Stimulated activated memory B cell treated with anti-CD40 and anti-IgM and Interleukin-4, amounts not matched to agents 10 μg/mL and 1 μg/mL and 100 μg/mL, for 72 hours (primary cell): ENCODE measurements at places on chromosomes 6 and 20.

- ATAC-seq = peak; percentile 14
These were observed 563 bp downstream of the MGME1 start for GRCh38 chr20:17969278-17969883.

- no peak for ATAC-seq
These were observed 92.3 kb downstream of the MRPL14 start for GRCh38 chr6:44034931-44035345.

GRCh38 chr20:1163653-1164052, 21.1 kb downstream of the TMEM74B start:
- no peak for ATAC-seq

GRCh38 chr20:46625875-46626373, 25.3 kb downstream of the SLC13A3 start:
- no peak for ATAC-seq

- ATAC-seq = no peak
These were observed 44.0 kb upstream of the DOK5 start for GRCh38 chr20:54431156-54431944.

DNA sequence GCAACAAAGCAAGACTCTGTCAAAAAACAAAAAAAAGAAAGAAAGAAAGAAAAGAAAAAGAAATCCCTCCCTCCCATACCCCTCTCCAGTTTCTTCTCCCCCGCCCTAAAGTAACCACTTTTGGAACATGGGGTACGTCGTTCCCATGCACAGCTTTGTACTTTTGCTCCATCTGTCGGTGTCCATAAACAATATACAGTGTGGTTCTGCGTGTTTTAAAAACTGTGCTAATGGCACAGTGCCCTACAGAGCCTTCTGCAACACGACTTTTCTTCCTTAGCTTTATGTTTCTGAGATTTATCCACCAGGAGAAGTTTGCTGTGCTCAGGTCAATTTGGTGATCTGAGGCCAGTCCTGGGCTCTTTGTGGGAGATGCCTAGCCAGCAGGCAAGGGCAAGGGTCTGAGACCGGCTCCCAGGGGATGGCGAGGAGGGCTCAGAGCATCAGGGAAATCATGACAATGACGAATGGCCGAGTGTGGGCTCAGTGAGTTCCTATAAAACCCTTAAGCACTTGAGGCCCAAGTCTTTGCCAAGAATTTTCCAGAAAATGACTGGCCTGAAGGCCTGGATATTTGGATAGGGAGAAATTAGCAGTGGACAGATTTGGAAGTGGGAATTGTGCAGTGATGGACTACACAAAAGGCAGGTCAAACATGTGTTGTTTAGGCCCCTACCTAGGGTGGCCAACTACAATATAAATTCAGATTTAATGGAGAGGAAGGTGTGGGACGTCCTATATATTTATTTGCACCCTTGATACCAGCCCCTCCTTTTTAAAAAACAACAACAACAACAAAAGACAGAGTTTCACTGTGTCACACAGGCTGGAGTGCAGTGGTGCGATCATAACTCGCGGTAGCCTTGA, 1.9 kb upstream of the BCAS4 start:
- no peak for ATAC-seq

GRCh38 chr6:142694054-142694453, 250.9 kb downstream of the HIVEP2 start:
- ATAC-seq = no peak

- no peak for ATAC-seq
These were observed 57.6 kb downstream of the PLCB4 start for GRCh38 chr20:9126527-9126926.

DNA sequence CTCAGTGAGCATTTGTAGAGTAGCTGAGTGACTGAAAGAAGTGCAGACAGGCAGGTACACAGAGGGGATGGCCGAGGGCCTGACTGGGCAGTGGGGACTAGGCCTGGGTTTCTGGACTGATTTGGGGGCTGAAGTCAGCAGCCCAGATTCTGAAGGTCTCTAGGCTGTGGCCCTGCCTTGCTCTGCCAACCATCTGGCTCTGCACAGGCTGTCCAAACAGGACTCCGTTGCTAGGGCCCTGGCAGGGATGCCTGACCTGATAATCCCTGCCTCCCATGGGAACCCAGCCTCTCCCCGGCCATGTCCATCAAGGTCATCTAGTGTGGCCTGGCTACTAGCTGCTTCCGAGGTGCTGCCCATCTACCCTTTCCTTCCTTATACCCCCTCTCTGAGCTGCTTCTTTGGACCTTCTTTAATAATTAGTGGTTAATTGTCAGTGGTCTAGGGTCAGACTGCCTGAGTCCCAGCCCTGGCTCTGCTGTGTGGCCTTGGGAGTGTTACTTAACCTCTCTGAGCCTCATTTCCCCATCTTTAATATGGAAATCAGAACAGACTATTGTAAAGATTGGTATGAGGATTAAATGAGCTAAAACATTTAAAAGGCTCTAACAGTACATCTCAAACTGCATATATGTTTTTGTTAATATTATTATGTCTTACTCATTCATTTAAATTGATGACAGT, 137.9 kb downstream of the VEGFA start:
- ATAC-seq = no peak

GRCh38 chr20:41038149-41038877, 9.7 kb downstream of the TOP1 start:
- ATAC-seq = no peak

DNA sequence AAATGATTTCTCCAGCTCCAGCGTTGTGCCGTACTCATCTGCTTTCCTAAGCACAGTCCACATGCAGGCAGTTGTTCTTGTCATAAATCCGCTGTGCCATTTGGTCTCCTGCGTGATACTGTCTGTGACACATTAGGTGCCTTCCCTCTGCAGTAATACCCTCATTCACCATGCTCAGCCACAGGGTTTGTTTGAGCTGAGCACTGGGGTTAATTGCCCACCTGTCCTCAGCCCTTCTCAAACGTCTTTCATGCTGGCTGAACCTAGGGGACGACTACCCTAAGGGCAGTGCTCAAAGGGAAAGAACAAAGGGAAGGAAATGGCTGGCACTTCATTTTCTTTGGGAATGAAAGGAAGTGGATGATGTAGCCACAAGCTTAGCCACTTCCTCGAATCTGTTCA, 64.2 kb upstream of the MYLIP start:
- ATAC-seq = no peak

DNA sequence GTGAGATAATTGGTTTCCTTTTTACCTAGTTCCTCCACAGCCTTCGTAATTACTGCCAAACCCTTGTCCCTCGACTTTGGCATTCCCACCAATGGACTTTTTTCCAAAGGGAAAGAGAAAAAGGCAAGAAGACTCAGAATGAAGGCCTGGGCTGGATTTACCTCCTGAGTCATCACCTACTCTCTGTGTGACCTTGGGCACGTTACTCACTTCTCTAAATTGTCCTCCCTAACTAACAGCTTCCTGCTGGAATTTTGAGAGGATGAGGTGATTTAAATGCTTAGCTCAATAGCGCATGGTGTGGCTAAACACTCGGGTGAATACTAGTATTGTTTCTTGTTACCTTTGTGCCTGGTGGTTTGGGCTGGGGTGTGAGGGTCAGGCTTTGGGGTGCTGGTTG, 146.6 kb downstream of the DHX35 start:
- no peak for ATAC-seq

- ATAC-seq = no peak
These were observed 14.7 kb upstream of the TAF4 start for GRCh38 chr20:62080249-62080990.

GRCh38 chr6:70738028-70738427, 70.3 kb downstream of the SMAP1 start:
- no peak for ATAC-seq

- ATAC-seq = no peak
These were observed 14.2 kb upstream of the EPHA7 start for GRCh38 chr6:93433592-93433991.

DNA sequence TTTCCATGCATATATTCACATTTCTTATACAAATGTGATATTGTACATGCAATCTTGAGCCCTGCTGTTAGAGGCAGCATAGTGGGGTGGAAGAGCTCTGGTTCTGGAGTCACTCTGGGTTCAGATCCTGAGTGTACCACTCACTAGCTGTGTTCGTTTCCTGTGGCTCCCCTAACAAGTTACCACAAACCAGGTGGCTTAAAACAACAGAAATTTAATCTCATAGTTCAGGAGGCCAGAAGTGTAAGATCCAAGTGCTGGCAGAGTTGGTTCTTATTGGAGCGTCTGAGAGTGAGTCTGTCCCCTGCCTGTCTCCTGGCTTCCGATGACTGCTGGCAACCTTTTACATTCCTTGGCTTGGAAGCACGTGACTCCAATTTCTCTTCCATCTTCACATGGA, 115.6 kb downstream of the MAP3K7 start:
- ATAC-seq = no peak

DNA sequence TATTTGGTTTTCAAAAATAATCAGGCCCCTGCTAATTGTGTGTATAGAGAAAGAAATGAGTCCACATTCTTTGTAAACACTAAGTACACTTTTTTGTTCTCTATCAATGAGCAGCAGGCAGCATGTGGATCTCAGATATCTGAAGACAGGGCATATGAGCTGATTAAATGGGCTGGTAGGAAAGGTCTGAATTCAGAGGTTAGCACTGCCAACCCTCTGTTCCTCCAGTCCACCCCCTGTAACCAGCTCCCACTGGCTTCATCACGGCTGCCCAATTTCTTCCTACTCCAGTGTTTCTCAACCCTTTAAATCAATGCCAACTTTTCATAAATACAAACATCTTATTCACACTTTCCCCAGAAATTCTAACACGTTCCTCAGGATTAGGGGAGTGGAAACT, 128.5 kb downstream of the TPBG start:
- ATAC-seq = no peak

GRCh38 chr6:33808641-33809180, 4.9 kb upstream of the MLN start:
- no peak for ATAC-seq

- no peak for ATAC-seq
These were observed 165.3 kb upstream of the FAM83B start for GRCh38 chr6:54681267-54681666.
